ENCODE measurements at places on chromosomes 5 and 9. TPM values are rescaled to one million over a fixed set of nuclear protein-coding genes. Genes with fewer than 3 reads are reported as not detected.

Gene NINJ1
- 110 TPM for total RNA-seq

Gene CER1
- total RNA-seq, result not detected

Gene PCDHGA10
- 0.21 TPM for total RNA-seq

Gene IFNB1
- total RNA-seq, result not detected

DNA sequence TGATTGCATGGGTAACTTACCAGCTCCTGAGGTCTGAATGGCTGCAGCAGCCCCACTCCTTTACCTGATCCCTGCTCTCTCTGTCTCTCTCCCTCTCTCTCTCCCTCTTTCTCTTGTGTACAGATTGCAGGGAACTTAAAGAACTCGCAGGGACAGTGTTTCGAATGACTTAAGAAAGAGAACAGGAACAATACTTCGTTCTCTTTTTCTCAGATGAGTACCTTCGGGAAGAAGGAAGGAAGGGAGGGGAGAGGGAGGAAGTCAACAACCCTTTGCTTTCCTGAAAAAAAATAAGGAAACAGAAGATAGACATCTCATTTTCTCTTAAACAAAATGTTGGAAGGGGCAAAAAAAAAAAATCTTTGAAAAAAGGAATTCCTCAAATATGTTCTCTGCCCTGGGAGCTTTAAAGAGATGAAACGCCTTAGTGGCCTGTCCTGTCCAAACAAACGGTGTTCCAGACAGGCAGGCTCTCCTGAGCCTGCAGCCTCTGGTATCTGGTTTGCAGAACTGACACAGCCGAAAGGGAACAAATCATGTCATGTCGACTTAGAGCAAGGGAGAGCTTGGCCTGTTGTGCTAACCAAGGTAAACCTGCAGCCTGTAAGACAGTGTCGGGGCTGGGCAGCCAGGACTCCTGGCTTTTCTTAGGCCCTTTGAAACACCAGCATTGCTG lies at the start of gene ZNF366:
Gene ZNF366 (minus strand): TSS at position 180 of the 676 bp plus-strand sequence. CDS start 45,914 bp downstream, outside the sequence.
- DNase-seq, result no peak

DNA sequence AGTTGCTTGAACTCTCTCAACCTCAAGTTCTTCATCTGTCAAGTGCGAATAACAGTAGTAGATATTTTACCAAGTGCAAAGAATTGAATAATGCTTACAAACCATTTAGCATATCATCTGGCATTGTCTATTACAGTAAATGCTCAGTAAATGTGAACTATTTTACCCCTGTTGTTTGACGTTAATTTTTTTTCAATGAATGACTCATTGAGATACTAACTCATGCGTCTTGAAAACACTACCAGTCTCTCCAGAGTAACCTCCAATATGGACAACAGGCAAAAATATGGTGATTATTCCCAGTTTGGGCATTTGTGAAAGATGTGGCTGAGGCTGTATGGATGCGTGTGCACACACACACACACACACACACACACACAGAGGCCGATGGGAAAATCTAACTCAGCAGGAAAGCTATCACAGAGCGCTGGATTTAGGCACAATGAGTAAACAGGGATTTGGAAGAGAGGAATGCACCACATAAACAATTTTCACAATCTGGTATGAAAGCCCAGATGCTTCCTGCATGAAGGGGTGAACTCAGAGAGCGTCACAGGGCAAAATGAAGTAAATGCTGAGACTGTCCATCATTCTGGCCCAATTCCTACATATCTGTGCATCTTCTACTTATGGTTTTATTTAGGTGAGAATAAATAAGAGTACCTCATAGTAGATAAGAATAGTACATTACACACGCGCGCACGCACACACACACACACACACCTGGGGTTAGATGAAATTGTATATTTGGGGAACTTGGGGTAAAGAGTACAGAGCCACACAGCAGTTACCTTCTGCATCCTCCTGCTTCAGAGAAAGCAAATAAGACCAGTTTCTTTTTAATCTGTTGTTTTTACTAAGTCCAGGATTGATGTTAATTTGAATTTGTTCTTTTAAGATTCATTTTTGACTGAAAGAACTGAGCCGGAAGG lies 128.7 kb downstream of the PALM2AKAP2 start:
- DNase-seq, result no peak

DNA sequence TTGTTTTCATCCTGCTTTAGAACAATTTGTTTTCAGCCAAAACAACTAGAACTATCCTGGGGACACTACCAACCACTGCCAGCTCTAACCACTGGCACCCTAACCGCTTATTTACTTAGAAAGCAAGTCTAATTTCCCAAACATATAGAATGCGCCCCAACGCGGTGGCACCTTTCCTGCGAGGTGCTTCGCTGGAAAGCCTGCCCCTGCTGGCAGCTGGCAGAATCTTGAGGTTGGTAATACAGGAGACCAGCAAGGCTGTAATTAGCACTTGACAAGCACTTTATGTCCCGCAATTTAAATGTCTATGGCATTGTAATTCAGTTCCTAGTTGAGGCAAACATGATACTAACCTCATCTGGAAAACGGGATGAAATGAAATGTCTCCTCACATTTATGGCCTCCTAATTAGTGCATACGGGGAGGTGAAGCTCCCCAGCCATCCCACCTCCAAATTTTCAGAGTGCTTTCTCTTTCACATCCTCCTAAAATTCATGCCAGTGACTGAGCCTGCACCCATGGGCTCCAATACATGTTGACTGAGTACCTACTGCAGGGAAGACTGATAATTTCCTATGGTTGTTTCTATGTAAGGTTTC lies 30.4 kb downstream of the GABBR2 start:
- no peak for DNase-seq

DNA sequence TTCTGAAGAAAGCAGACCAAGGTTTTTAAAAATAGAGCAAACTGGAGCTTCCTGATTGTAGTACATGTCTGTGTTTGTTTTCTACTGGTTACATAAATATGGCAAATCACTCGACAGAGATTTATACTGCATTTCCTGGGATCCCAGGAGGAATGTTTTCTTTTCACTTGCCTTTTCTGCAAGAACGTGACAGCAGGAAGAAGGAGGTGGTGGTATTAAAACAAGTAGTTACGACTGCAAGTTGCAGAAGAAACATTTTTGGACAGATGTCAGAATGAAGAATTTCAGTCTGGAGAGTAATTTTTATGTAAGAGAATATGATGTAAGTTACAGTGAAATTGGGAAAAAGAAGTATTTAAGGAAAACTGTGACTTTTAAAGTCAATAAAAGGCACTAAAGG lies 253.7 kb upstream of the NFIL3 start:
- DNase-seq, result no peak

DNA sequence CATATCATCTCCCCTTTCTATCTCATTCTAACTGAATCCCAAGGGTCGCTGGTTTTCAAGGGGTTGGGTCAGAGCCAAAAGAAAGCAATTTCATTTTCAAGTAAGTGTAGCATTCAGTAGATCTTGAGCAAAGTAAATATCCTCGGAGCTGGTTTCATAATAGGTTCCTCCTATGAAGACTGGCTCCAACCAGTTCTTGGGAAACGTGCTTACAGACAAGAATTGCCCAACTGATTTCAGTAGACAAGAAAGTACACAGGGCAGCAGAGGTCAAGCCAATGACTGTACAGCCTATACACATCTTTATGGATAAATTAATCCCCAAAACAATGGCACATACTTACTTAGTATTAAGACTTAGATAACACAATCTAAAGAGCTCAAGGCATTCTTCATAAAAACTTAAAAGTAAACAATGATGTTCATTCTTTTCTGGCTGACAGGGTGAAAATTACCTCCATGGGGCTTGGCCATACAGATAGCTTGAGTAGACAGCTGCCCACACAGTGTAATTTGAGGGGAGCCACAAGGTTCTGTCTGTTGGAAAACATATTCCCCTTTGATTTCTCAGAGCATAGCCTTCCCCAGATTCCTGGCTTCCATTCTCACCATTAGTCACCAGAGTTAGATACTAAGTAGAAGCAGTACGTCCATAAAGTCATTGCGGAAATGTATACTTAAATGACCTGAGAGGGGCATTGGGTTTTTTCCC lies 163.9 kb downstream of the ARRDC3 start:
- DNase-seq, result peak; percentile 38

DNA sequence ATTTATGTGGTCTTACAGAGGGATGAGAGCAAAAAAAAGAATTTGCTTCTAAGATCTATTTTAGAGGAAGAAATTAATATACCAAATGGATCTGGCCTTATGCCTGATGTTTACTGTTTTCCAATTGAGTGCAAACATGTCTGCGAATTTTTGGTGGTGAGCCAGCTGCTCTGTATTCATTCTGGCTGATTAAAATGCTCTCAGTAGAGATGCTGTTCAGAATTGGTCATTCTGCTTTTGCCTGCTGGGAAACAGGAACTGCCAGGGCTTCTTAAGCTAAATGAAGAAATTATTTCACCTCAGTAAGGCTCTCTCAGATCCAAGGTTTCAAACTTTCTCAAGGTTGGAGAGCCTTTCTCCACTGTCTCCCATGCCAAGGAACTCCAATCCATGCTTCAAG lies 132.0 kb upstream of the SV2C start:
- no peak for DNase-seq

Gene ANKRD55
- total RNA-seq, result 1.0 TPM
